Activated CD4-positive, alpha-beta T cell treated with anti-CD3 and anti-CD28 coated beads for 1 hour (primary cell): ENCODE measurements at places on chromosomes 2 and 18.

DNA sequence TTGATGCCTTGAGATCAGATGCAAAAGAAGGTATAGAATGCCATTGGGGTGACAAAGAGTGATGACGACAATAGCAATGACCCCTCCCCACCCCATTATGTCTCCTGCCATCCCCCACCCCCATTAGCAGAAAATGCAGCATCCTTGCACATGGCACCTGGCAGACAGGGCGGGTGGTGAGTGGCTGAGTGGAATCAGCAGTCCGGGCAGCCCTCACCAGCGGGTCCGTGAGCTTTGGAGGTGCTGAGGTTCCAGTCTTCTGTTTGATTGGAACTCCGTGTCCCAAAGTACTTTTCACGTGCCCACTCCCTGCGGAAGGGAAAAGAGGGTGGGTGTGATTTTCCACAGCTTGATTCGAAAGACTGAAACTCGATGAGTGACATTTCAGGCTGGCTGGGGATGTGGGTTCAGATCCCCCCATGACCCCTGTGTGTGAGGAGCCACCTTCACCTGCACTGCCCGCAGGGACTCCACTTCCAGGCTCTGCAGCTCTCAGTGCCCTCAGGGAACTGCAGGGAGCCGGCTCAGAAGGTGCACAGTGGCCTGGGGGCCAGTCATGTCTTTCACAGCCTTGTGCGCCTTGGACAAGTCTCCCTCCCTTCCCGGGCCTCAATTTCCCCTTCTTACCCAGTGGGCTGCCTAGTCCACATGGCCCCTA, 130.9 kb downstream of the GLI2 start:
- DNase-seq, result no peak

DNA sequence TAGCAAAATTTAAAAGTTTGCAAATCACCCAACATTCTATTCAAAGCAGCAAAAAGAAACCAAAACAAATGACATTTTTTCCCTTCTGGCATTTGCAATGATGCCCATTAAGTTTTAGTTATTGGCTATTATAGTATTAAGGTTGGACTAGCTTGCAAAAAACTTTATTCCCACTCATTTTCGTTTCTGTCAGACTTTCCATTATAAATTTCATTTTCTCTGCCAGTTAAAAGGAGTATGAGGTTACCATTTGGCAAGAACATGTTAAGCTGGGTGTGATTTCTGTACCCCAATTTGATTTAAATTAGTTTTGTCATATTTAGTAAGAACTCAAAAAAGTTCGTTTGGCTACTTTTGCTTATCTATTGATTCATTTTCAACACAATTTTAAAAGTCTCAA, 187.9 kb downstream of the TCF4 start:
- DNase-seq, result no peak

- DNase-seq, result no peak
These were observed 16.4 kb upstream of the ABCB11 start for GRCh38 chr2:169047256-169048250.

DNA sequence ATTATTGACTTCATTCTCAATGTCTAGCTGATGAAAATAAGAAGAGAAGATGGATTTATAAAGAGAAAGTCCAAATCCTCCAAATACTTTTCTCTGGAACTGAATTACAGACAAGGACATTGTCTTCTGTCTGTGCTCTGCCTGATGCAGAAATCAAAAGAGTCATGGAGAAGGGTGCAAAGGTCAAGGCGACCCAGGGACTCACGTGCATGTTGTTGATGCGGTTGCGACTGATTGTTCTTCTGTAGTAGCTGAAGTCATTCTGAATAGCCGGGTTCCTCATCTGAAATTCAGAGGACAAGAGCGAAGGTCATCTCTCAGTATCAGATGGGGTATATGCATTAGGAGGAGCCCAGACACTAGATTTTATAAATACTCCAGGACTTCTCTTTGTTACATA, 104.4 kb downstream of the CYRIA start:
- DNase-seq, result no peak

DNA sequence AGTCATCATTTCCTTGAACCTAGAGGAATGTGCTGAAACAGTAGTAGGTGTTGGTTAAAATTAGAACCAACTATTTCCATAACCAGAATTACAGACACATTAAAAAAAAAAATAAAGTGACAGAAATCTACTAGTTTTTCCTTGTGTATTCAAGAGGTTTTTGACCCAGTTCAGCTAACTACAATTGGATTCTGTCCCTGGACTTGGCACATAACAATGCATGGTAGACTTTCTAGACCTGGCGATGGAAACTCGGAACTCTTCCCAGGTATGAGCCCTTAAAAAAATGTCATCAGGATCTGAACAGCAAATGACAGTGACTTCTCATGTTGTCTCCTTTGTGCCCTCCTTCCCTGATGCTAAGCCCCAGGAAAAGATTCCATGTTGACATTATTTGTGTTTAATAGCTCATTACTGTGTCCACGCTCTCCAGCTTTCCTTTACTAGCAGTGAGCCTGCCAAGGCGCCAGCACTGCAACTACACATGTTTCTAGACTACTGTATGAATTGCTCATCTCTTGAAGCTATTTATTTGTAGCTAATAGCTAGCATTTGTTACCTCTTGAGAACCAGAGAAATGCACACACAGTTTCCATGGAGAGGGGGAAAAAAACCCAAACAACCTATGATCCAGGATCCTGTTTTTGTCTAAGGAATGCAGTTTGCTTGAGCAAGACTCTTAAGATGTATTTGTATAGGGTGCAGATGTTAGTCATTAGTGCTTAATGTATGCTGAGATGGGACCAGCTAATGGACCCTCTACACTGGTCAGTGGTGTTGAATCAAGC, 148.5 kb downstream of the FMNL2 start:
- DNase-seq, result no peak

DNA sequence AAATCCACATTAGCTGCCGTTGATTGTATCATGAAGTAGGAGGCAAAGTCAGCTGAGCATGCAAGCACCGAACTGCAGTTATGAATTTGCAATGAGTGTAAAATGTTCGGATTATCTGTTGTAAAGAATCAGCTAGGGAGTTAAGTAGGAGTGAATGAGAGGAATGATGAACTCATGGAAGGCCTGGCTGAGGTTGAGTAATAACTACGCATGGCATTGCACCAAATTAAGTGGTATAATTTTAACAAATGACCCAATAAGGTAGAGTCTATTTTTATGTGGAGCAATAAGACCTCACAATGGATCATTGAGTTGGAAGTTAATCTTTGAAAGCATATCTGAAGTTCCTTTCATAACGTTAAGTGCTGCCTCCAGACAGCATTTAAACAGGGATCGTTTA, 288.2 kb upstream of the CHST9 start:
- no peak for DNase-seq
